ENCODE measurements at places on chromosomes 13 and 19. TPM values are rescaled to one million over a fixed set of nuclear protein-coding genes. Genes with fewer than 3 reads are reported as not detected.

The NOVA2 gene
- 0.87 TPM for total RNA-seq

The PSG3 gene
- not detected for total RNA-seq

DNA sequence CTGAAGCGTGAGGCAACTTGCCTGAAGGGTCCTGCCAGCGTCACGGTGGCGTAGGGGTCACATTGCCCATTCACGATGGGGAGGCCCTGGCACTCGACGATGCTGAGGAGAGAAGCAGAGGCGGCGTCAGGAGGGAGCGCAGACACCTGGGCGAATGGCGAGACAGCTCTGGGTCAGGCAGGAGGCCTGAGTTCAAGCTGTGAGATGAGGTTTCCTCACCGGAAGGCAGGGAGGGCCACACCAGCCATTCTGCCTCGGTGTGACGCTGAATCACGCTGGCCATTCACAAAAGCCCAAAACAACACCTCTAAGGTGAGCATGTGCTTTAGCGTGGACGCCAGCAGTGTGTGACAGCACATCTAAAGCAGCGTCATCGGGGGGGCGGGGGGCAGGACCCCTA lies 54.0 kb upstream of the C13orf46 start:
- no peak for DNase-seq
- peak overlapping the region; percentile 35 for H3K27ac ChIP-seq
- peaks cover 17% of the 10 kb centered on the region for H3K4me1 ChIP-seq
- H3K4me3 ChIP-seq = no peak overlapping the region

The KRTDAP gene
- total RNA-seq = not detected

DNA sequence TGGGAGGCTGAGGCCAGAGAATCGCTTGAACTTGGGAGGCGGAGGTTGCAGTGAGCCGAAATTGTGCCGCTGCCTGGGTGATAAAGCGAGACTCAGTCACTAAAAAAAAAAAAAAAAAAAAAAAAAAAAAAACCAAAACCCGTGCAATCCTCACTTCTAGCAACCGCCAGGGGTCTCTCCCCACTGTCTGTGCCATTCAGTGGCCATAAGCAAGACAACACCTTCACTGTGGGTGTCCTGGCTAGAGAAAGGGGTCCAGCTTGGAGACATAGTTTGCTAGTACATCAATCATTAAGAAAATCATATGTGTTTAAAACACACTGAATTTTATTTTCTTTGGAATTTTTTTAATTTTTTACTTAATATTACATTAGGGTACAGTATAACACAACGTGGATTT lies 68.2 kb downstream of the RASL11A start:
- no peaks in the 10 kb centered on the region for H3K27me3 ChIP-seq
- no peak overlapping the region for H3K4me3 ChIP-seq
- H3K36me3 ChIP-seq = no peaks in the 10 kb centered on the region
- no peaks in the 10 kb centered on the region for H3K4me1 ChIP-seq
- DNase-seq = no peak

- H3K4me1 ChIP-seq = peaks cover 4% of the 10 kb centered on the region
- H3K27me3 ChIP-seq = no peaks in the 10 kb centered on the region
- H3K27ac ChIP-seq = no peak overlapping the region
- no peak overlapping the region for H3K4me3 ChIP-seq
- DNase-seq = no peak
Observed at GRCh38 chr13:23470790-23471614, 37.5 kb upstream of the SACS start.

GRCh38 chr13:90675129-90675528 lies 672.4 kb upstream of the MIR17HG start:
- H3K36me3 ChIP-seq = no peaks in the 10 kb centered on the region
- H3K4me1 ChIP-seq = no peaks in the 10 kb centered on the region
- DNase-seq = no peak

The ZNF682 gene
- 3.6 TPM for total RNA-seq

The PLPP2 gene
- 6.7 TPM for total RNA-seq

The FPR3 gene
- 32.9 TPM for total RNA-seq

The ZNF274 gene
- 29.9 TPM for total RNA-seq

GRCh38 chr19:49570997-49571676 lies 9.2 kb downstream of the NOSIP start:
- H3K4me3 ChIP-seq = no peak overlapping the region
- peaks cover 23% of the 10 kb centered on the region for H3K4me1 ChIP-seq
- no peaks in the 10 kb centered on the region for H3K36me3 ChIP-seq
- H3K27me3 ChIP-seq = no peaks in the 10 kb centered on the region
- peak; percentile 52 for DNase-seq

DNA sequence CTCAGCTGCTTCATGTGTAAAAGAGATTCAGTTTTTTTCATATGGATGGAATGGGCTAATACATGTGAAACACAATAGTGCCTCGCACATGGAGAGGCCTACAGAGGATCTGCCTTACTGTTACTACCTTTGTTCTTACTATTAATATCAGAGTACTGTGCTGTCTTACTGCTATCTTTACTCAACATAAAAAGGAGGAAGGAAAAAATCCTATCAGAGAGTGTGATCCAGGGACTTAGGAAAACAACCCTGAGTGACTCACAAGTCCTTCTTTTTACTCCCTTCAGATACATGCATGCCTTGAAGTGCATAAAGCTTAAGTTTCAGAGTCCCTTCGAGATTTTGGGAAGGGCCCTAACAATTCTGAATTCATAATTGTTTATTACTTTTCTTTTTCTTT lies 136.8 kb downstream of the TBC1D4 start:
- H3K36me3 ChIP-seq = peaks cover 22% of the 10 kb centered on the region
- DNase-seq = no peak
- H3K27ac ChIP-seq = peak overlapping the region; percentile 28
- no peaks in the 10 kb centered on the region for H3K27me3 ChIP-seq
- H3K4me1 ChIP-seq = peaks cover 3% of the 10 kb centered on the region
- no peak overlapping the region for H3K4me3 ChIP-seq

The VSIG10L gene
- 2.5 TPM for total RNA-seq

The HSPBP1 gene
- total RNA-seq = 34.5 TPM

The FFAR3 gene
- total RNA-seq = not detected

DNA sequence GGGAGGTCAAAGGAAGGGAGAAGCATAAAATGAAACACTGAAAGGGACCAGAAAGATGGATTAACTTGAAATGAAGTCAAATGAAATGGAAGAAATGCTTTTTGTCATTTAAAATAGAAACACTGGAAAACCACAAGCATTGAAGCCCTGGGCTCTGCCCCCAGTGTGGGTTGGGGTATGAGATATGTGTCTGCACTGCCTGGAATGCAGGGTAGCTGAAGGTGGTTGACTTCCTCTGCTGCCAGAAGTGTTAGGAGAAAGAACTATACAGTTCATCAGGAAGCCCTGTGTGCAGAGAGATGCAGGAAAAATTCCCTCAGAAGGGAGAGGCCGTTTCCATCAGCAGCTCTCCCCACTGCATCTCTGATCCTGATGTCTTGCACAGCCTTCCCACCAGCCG lies 69.2 kb downstream of the DHRS12 start:
- peaks cover 20% of the 10 kb centered on the region for H3K4me1 ChIP-seq
- H3K4me3 ChIP-seq = no peak overlapping the region

All from adrenal gland (tissue), 19 donors.